ENCODE measurements at places on chromosomes 3 and 15. TPM values are rescaled to one million over a fixed set of nuclear protein-coding genes. Genes with fewer than 3 reads are reported as not detected.

The CFAP20DC gene
- polyA plus RNA-seq = 0.08 TPM

DNA sequence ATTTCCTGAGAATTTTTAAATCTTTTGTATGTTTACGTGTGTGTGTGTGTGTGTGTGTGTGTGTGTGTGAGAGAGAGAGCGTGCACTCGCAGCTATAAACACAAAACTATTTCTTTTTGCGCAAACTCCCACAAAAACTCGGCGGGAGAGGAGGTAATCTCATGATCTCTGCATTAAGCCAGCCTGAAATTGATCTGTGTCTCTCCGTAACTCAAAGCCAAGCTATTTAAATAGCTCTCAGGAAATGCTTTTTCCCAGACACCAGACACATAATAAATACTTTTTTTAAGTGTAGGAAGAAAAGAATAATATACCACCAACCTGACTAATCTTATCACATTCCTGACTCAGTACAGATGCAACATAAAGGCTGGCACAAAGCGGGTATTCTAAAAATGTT lies 226.8 kb downstream of the MAGI1 start:
- no peak for DNase-seq

DNA sequence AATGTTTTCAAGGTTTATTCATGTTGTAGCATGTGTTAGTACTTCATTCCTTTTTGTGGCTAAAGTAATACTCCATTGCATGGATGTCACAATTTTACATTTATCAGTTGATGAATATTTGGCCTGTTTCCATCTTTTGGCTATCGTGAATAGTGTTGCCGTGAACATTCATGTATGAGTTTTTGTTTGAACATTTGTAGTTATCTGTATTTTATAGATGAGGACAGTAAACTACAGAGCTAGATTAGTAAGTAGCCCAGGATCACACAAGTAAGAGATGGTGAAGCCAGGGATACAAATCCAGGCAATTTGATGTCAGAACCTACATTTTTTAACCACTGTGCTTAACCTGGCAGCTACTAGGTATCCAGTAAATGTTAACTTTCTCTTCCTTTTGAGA lies 63.2 kb downstream of the ASTE1 start:
- DNase-seq = no peak

GRCh38 chr3:162143180-162143579 lies 646.6 kb downstream of the OTOL1 start:
- DNase-seq = no peak

DNA sequence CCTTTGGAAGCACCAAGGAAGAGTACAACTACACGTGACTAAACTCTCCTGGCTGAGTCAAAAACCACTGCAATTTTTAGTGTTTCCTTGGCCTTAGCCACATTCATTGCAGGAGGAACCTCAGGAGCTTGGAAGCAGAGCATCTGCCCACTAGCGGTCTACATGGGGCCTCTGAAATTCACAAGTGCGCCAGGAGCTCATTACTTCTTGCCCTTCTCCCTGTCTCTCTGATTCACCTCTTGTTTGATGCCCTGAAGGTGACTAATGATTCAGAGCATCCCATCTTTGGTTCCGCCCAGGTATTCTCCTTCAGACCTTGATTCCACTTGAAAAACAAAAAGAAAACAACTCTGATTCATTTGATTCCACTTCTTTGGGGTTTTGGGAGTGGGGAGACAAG lies 201.1 kb upstream of the LPP start:
- DNase-seq = no peak
